ENCODE measurements at places on chromosomes 12 and 14. TPM values are rescaled to one million over a fixed set of nuclear protein-coding genes. Genes with fewer than 3 reads are reported as not detected.

- no peaks in the 10 kb centered on the region for H3K36me3 ChIP-seq
- no peaks in the 10 kb centered on the region for H3K27me3 ChIP-seq
- H3K4me3 ChIP-seq, result no peak overlapping the region
- H3K4me1 ChIP-seq, result no peaks in the 10 kb centered on the region
These were observed 106.1 kb upstream of the PLXNC1 start for GRCh38 chr12:94042321-94042720.

Gene LMNTD1
- polyA plus RNA-seq, result 0.22 TPM

Gene CD69
- 12.3 TPM for polyA plus RNA-seq

GRCh38 chr14:79749065-79749464, 462.2 kb downstream of the DIO2 start:
- no peaks in the 10 kb centered on the region for H3K27me3 ChIP-seq
- DNase-seq, result no peak
- no peaks in the 10 kb centered on the region for H3K36me3 ChIP-seq
- H3K27ac ChIP-seq, result no peak overlapping the region
- no peaks in the 10 kb centered on the region for H3K4me1 ChIP-seq

Gene PLCZ1
- polyA plus RNA-seq, result not detected

DNA sequence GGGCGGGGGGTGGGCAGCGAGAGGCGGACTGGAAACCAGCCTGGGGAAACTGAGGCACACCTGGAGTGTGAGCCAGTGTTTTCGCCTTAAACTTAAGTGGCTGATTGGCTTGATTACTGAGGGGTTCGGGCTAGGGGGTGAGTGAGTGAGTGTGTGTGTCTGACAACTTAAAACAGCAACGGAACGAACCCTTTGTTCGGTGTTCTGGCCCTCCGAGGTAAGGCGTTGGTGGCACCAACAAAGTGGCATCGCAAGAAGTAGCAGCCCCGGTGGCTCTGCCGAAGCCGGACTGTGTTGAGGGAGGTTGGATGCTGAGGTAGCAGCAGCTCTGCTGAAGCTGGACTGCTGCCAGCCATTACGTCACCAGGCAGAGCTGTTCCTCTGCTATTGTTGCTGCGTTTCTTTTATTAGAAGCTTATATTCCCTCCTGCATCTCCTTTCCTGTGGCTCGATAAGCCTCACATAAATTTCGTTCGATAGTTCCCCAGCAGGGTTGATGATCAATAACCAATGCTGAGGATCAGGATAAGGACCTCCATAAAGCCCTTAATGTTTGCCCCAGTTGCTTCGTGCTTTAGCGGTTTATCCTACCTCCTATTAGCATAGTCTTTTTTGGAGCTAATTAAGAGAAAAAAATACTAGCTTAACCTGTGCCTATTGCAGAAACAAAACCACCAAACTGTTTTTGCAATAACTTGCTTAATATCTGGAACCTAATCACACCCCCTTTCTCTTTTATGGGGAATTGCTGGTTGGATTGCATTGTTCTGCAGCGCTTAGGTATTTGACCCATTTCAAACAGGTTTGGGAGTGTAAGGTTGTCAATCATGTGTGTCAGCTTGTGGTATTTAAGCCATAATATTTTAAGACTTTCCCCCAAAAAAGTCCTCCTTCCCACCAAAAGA, 1.3 kb downstream of the GPR137C start:
- peak overlapping the region; percentile 72 for H3K4me3 ChIP-seq
- H3K4me1 ChIP-seq, result peaks cover 13% of the 10 kb centered on the region
- no peaks in the 10 kb centered on the region for H3K36me3 ChIP-seq
- H3K27ac ChIP-seq, result peak overlapping the region; percentile 50

DNA sequence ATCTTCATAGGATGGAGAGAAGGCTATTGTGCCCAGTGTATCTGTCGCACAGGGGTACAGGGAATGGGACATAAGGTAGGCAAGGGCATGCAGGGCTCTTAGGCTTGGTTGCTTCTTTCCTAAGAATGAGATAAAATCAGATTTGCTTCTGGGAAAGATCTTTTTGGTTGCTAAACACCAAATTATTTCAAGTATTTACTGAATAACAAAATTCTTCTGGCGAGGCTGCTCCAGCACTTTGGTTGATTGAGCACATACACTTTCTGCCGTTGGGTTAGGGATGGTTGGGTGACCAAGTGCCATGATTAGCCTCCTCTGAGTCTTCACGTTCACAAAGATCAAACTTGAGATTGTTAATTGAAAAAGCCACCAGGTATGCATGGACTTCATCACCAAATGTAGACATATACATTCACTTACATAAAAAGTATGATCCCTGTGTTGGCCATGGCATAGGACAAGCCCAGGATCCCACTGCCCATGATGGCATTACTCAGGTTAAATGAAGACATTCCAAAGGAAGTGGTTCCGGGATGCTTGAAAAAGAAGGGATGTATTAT, 38.2 kb downstream of the SLC38A4 start:
- H3K27me3 ChIP-seq, result no peaks in the 10 kb centered on the region
- no peak overlapping the region for H3K4me3 ChIP-seq
- H3K27ac ChIP-seq, result no peak overlapping the region
- no peaks in the 10 kb centered on the region for H3K36me3 ChIP-seq

DNA sequence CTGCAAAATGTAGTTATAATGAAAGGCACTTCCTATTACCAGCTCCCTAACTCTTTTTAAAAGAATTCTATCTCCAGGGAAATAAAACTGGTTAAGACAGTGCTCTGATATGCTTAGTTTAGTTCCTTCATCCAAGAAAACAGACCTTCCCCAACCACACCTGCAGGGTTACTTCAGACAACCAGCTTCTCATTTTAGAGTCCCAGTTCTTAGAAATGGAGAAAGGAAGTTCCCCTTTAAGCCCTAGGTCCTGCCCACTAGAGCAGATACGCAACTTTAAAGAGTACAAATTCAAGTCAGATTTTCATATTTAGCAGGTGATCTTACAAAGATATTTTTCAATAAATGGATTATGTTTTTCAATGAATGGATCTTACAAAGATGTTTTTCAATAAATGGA, 4.4 kb upstream of the WSB2 start:
- no peak for DNase-seq
- H3K27me3 ChIP-seq, result no peaks in the 10 kb centered on the region
- peaks cover 22% of the 10 kb centered on the region for H3K4me1 ChIP-seq
- H3K27ac ChIP-seq, result no peak overlapping the region
- H3K4me3 ChIP-seq, result no peak overlapping the region

GRCh38 chr14:101474563-101475455, 86.5 kb upstream of the DIO3 start:
- no peak for DNase-seq
- H3K27me3 ChIP-seq, result no peaks in the 10 kb centered on the region
- no peaks in the 10 kb centered on the region for H3K36me3 ChIP-seq
- H3K27ac ChIP-seq, result peak overlapping the region; percentile 69
- peaks cover 48% of the 10 kb centered on the region for H3K4me1 ChIP-seq
- H3K4me3 ChIP-seq, result peak overlapping the region; percentile 2

DNA sequence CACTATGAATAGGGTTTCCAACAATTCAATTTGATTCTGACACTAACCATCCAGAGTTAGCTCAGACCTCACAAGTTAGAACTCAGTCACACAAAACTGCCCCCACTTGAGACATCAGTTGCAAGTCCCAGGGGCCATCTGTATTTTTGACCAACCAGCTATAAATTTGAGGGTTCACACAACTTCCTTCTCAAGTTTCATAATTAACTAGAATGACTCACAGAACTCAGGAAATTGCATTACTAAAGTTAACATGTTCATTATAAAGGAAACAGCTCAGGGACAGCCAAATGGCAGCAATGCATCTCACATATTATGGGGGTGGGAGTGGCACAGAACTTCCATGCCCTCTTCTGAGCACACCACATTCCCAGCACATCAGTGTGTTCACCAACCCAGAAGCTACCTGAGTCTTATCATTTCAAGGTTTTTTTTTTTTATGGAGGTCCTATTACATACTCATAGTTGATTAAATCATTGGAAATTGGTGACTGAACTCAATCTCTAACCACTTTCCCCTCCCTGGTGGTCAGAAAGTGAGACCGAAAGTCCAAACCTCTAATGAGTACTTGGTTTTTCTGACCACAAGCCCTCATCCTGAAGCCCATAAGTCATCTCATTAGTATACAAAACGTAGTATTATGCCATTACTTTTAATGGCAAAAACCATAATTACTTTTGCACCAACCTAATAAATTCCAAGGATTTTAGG, 1721.5 kb upstream of the SEL1L start:
- H3K27me3 ChIP-seq, result no peaks in the 10 kb centered on the region
- no peak overlapping the region for H3K4me3 ChIP-seq
- H3K36me3 ChIP-seq, result no peaks in the 10 kb centered on the region
- DNase-seq, result no peak

Gene CLEC2B
- 5.2 TPM for polyA plus RNA-seq

Gene CLEC1B
- polyA plus RNA-seq, result 0.19 TPM

GRCh38 chr12:75666939-75667334, 155.5 kb upstream of the KRR1 start:
- DNase-seq, result no peak
- no peak overlapping the region for H3K4me3 ChIP-seq
- H3K4me1 ChIP-seq, result peaks cover 3% of the 10 kb centered on the region
